ENCODE measurements at places on chromosomes 5 and 9.

GRCh38 chr9:113228130-113228665 is 6.9 kb downstream of the SLC31A1 start:
- no peak for DNase-seq

DNA sequence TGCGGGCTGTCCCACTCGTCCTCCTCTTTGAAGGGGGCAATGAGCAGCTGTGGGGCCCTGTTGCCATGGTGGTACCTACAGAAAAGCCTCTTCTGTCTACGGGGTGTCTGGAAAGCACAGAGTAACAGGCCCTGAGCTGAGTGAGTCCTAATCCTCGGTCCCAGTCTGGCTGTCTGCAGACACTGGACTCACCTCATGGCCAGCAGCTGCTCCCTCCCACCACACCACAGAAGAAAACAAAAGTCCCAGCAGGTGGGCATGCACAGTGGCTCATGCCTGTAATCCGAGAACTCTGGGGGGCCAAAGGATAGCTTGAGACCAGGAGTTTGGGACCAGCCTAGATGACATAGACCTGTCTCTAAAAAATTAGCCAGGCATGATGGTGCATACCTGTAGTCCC is 19.9 kb downstream of the P4HA2 start:
- DNase-seq: no peak

DNA sequence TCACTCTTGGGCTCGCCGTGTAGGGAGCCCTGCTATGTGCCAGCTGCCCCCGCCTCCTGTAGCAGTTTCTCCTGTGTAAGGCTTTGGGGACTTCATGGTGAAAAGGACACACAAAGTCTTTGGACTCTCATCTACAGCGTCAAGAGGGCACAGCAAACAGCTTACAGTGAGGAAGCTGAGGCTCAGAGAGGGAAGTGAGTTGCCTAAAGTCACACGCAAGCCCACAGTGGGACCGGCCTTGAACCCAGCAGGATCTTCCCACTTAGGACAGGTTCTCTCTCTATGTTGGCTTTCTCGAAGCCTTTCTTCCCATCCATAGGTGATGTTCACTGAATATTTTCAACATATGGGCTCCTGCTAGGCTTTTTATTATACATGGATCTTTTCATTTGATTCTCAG is 9.8 kb upstream of the PRRX2 start:
- DNase-seq: no peak

DNA sequence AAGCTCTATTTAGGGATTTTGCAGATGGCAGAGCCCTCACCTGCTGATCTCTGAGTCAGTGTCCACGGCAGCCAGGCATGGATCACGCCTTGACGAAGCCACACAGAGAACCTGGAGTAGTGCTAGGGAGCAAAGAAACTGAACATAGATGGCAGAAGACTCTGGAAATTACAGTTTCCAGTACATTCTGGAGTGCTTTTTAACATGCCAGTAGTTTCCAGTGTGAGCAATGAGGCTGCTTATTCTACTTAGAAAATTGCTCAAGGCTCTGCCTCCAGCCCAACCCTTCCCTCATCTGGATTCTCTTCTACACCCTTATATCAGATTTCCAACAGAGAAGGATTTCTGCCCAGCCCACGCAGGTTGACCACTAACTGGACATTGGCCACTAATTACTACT is 203.3 kb downstream of the ADAMTS12 start:
- no peak for DNase-seq

DNA sequence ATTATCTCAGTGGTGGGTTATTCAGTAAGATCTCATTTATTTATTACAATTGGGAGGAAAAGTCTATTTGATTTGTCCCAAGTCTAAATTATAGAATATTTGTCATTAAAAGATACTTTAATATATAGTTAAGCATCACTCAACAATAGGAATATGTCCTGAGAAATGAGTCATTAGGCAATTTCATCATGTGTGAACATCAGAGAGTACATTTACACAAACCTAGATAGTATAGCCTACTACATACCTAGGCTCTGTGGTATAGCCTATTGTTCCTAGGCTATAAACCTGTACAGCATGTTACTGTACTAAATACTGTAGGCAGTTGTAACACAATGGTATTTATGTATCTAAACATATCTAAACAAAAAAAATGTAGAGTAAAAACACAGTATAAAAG is 135.0 kb upstream of the RASA1 start:
- no peak for DNase-seq

DNA sequence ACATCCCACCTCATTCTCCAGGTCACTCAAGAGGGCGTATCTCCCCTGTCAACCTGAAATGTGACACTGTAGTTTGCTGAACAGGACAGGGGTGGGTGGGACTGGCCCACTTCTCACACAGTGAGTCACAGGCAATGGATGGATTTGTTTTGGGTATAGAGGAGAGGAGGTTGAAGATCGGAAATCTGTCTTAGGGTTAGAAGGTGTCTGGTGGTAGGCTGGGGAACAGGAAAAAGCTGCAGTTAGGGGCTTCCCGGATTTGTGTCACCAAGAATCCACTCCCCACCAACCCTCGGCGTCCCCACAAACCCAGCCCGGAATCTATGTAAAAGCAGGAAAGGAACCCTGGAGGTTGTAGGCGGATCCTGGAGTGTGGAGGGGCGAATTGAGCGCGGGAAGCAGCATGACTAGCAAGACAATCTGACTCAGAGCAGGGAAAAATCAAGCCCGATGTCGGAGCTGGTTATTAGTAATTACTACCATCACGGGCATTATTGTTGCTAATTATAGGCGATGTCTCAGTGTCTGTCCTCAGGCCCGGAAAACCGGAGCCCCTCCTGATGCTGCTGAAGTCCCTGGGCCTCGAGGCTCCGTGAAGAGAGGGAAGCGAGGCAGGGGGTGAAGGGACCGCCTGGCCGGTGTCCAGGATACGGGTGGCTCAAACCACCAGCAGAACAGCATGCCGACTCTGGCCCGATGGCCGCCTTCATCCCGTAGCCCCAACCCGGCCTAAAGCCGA is 1.7 kb upstream of the IRX1 start:
- no peak for DNase-seq

DNA sequence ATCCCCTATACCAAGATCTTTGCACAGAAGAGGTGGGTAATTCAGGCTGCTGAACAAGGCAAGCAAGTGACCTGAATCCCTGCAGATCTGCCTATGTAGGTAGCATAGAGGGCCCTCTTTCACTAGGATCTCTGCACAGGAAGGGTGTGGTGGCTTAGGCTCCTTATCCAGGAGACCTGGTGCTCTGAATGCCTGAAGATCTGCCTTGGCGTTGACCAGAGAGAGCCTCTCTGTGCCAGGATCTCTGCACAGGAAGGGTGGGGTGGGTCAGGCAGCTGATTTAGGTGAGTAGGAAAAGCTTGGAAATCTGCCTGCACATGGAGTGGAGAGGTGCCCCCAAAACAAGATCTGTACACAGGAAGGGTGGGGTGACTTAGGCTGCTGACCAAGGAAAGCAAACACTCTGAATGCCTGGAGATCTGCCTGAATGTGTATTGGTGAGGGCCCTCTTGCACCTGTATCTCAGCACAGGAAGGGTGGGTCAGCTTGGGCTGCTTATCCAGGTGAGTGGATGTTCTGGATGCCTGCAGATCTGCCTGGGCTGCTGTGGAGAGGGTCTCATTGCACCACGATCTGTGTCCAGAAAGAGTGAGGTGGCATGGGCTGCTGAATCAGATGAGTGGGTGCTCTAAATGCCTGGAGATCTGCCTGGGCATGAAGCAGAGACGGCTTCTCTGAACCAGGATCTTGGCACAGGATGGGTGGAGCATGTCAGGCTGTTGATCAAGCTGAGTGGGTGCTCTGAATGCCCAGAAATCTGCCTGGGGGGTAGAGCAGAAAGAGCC is 365.9 kb downstream of the DMAC1 start:
- no peak for DNase-seq

- peak; percentile 18 for DNase-seq
These were observed at the start of gene TPM2 for GRCh38 chr9:35689542-35690293. TSS of gene TPM2 (minus strand) at chr9:35689925. CDS start at chr9:35689817, 108 bp downstream.

DNA sequence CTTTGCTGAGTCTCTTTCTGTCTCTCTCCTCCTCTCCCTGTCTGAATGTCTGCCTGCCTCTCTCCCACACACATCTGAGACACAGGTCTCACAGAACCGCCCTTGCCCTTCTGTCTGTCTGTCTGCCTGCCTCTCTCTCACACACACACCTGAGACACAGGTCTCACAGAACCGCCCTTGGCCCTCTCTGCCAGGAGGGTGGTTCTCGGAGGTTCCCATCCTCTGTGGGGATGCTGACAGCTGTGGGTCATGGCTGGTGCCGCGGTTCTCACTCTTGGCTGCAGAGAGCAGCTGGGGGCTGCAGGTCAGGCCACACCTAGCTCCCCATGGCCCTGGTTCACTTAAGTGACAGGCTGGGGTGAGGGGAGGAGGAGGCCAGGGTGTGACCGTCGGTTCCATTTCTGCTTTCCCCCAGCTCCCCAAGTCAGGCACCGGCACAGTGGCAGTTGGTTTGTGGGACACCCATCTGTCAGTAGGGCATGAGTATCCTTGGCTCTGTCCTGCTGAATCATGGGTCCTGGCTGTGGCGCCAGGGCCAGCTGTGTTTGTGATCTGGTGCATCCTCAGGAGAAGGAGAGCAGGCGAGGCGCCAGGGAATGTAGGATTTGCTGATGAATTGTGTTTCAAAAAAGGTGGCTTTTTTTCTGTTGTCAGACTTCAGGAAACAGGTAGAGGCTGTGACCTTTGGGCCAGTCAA is 42.3 kb upstream of the CLPTM1L start:
- no peak for DNase-seq

- no peak for DNase-seq
These were observed 32.6 kb upstream of the PLAC8L1 start for GRCh38 chr5:146137967-146138403.

DNA sequence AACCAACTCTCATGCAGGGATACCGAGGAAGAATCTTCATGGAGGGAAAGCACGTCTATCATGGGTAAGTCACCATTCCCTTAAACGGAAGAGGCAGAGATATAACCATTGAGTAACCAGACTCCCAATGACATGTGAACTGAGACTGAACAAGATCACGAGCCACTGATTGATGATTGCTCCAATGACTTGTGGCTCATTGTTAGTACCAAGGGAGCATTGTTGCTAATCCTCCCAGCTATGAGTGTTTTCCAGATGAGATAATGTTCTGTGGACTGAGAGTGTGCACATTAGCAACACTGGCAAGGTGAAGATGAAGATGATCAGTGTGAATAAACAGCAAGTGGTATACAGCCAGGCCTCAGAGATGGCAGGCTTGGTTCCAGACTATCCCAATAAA is 219.2 kb upstream of the MAP3K1 start:
- DNase-seq: no peak

DNA sequence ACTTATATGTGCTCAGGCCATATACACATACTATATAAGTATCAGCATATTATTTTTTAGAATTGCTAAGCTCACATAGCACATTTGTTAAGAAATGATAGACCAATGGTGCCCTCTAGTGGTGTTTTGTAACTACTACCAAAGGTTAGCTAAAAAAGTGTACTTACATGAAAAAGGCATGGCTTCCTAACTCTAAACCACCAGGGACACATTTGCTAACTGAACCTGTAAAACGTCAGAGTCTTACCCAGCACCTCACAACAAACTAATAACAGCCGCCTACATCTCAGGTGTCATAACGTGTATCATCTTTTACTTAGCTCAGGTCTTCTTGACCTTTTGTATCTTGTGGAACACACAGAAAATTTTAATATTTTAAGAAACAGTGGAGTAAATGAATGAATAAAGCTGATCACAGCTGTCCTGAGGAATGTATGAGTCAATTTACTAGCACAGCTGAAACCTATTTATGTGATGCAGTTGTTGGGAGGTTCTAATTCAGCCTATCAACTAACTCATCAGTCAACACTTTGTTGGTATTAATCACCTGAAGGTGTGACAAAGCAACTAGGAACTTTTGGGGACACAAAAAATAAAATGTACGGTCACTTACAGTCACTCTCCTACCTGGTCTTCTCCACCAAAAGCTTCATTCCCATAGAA is 72.9 kb downstream of the BAAT start:
- no peak for DNase-seq

- no peak for DNase-seq
These were observed 112.8 kb downstream of the GCNT1 start for GRCh38 chr9:76571743-76572146.

GRCh38 chr9:131234799-131235479 is 41.4 kb downstream of the FAM78A start:
- DNase-seq: no peak

GRCh38 chr5:131769961-131770360 is 26.9 kb downstream of the FNIP1 start:
- DNase-seq: no peak

Data from progenitor cell of endocrine pancreas (in vitro differentiated cells).